Left hindlimb (tissue), 1 donor: ENCODE measurements at places on chromosomes 7 and 10.
A peak's percentile ranks its signal among the peaks of the same experiment; 100 is the strongest.

DNA sequence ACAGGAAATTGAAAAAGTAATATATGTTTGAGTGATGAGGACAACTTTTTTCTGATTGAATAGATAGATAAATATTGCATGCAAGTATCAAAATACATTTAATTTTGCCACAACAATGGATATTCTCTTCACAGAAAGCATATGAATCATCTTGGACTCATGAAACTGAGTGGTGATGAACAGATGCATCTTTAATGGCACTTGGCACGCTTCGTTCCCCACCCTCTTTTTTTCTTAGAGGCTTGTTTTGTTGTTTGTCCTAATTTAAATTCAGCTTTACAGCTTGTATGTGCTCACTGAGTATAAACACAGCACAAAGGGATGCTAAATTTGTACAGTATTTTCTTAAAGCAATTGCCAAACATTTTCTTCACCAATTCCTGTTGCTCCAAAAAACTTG, 145.0 kb upstream of the YAE1 start:
- no peak for DNase-seq

- DNase-seq = no peak
Measured at GRCh38 chr10:16843252-16843870, 26.1 kb upstream of the RSU1 start.

- no peak for DNase-seq
Measured at GRCh38 chr10:15096661-15097010, 519 bp upstream of the RPP38 start.

- DNase-seq = no peak
Measured at GRCh38 chr10:131621784-131622624, 278.8 kb upstream of the PPP2R2D start.

- DNase-seq = no peak
Measured at GRCh38 chr7:27032839-27033238, 63.0 kb downstream of the HOXA1 start.

DNA sequence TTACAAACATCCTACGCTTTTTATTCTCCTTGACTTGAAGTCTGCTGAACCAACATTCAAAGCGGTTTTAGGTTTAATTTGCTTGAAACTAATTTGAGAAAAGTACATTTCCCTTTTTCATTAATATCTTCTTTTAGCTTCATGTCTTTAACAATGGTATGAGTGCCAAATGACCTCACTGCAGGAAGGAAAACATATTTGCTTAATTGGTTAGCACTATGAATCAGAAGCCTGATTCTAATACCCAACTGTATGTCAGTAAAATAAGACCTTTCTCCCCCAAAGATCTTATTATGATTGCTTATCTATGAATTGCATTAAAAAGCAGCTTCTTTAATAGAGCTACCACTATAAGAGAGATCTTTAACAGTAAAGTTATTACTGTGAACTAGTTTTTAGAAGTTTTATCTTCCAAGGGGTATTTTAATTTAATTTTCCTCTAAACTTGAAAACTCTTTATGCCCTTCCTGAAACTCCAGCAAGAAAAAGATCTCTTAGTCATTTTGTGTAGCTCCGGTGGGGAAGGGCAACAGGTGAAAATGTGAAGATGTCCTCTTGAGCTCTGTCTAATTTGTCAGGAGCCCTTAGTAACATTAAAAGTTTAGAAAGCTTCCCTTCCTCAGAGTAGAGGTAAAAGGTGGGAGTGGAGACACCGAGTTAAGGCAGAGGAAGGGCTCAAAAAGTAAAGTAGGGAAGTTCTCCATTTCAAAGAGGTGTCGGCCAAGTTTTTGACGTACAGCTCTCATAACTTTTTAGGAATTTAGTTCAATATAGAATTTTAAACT, 6.1 kb downstream of the COL1A2 start:
- DNase-seq = no peak

DNA sequence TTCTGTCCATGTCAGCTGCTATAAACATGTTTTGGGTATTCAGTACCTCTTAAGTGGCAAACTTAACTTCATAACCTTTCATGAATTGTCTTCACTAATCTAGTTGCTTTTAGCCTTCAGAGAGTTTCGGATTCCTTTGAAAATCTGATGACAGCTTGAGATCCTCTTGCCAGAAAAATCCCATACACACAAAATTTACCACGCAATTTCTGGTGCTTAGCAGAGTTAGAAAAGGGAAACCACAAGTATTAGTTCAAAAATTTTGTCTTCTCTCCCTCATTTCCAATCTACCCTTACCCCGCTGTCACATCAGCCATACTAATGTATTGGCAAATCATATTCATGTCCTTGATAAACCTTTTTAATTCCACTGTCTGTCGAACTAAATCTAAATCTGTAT, 72.7 kb upstream of the TMEM106B start:
- DNase-seq = no peak

- DNase-seq = no peak
Measured at GRCh38 chr7:27992097-27992496, 188.5 kb downstream of the JAZF1 start.

GRCh38 chr7:24704311-24704710, 53.0 kb downstream of the GSDME start:
- DNase-seq = no peak

- no peak for DNase-seq
Measured at GRCh38 chr10:34320265-34320664, 494.8 kb downstream of the PARD3 start.

DNA sequence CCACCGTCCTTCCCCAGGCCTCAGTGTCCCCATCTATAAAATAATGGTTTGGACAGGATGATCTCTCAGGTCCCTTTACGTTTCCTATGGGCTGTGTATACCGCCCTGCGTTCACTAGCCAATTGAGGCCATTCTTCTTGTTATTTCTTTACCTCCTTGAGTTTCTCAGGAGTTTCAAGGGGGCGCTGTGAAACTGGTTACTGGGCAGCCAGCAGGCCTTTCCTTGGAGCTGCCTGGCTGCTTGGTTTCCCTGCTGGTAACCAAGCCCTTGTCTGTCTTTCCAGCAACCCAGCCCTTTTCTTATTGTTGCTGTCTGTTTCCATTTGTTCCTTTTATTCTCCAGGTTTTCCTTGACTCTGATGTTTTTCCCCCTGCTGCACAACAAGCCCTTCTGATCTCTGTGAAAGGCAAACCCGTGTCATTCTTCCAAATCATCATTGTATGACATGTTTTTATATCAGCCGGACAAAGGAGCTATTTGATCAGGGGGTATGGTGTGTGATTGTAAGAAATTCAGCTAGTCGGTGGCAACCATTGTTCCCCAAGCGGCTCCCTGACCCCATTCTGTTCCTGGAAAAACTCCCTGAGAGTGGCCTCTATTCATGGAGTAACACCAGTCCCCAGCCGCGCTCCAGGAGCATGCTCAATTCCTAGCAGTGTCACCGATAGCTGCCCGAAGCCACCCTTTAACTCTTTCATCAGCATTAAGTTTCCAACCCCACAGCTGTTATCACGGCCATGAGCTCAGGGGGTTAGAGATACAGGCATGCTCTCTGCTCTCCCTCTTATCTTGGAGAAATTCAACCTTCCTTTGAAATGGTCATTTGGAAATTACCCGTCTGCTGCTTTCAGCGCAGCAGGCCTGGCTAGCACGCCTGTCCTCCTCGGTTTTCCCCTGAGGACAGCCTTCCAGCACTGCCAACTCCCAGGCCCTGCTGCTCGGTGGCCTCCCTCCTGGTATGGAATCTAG, 26.6 kb downstream of the FGF8 start:
- DNase-seq = no peak

DNA sequence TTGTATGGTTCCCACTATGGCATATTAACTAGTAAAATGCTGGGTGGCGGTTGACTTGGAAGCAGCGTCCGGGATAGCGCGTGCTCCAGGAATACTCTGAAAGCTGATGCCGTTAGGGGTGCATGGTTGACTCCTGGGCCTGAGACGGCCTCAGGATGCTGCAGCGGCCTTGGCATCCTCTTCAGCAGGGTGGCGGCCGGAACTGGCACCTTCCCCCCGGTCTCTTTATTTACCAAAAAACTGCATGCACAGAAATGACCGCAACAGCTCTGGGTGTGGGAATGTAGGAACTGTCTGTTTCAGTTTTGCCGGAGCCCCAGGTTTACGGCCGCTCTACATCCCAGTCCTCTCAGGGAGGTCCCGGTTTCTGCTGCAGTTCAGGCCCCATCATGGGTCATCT, 28.8 kb downstream of the PFKP start:
- DNase-seq = no peak

DNA sequence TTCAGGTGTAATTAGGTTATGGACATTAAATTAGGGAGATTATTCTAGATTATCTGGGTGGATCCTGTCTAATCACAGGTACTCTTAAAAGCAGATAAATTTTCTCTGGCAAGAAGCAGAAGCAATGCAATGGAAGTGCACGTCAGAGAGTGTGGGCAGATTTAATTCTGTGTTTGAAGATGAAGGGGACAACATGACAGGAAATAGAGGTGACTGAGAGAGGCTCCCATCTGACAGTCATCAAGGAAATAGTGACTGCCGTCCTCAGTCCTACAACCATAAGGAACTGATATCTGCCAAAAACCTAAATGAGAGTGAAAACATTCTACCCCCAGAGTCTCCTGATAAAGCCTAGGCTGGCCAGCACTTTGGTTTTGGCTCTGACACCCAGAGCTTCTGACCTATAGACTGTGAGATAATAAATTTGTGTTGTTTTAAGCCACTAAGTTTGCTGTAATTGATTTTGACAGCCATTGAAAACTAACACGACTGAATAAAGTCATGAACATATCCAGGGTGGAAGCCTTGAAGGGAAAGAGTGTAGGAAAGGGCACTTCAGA, 30.5 kb upstream of the DDX50 start:
- no peak for DNase-seq

GRCh38 chr10:55019439-55019838, 218.4 kb upstream of the PCDH15 start:
- no peak for DNase-seq

- no peak for DNase-seq
Measured at GRCh38 chr10:44950326-44951225, 9.0 kb upstream of the RASSF4 start.

DNA sequence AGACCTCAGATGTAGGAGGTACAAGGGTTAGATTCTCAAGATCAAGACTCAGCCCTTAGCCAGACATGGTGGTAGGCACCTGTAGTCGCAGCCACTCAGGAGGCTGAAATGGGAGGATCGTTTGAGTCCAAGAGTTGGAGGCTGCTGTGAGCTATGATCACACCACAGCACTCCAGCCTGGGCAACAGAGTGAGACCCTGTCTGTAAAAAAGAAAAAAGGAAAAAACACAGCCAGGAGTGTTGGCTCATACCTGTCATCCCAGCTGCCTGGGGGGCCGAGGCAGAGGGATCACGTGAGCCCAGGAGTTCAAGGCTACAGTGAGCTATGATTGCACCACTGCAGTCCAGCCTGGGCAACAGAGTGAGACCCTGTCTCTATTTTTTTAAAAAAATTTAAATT, 69.3 kb downstream of the GTF2IRD1 start:
- no peak for DNase-seq

DNA sequence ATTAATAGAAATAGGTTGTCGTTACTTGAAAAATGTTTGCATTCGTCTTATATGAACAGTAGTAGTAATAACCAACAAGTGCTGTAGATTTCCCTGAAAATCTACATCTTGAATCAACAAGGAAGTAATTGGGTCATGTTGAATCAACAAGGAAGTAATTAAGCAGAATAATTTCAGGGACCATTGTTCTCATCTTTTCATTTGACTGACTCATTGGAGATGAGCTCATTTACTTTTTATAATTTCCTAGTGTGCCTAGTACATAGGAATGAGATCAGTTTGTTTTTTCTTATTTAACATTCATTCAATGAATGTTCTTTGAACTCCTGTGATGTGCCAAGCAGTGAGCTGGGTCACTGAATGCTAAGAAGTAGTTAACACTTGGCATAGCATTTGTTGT, 8.2 kb downstream of the CLDN12 start:
- DNase-seq = no peak

DNA sequence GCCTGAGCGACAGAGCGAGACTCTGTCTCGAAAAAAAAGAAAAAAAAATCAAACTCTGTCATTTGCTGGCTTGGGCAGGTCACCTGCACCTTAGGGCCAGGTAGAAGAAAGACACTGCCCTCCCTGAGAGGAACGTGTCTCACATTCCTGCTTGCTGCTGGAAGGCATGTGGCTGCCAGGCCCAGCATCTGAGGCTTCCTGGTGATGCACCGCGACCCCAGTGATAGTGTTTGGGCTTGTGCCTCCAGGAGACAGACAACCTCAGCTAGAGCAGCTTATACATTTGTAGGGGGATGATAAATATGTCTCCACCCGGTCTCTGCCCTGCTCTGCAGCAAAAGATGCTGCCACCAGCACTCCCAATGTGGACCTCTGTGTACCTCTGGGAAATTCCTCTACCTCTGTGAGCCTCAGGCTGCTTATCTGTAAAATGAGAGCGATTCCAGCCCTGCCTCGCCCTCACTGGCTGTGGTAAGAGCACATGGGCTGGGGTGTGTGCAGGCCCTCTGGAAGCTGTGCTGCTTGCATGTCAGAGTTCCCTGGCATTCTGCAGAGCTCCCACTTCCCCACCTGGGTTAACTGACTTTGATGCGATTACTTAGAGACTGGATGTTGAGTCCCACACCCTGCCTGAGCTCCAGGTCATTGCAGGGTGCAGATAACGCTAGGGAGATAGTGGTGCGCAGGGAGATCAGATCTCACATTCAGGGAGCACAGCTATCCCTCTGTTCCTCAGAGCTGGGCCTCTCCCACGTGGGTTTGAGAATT, 19.9 kb downstream of the SLC29A3 start:
- DNase-seq = no peak

DNA sequence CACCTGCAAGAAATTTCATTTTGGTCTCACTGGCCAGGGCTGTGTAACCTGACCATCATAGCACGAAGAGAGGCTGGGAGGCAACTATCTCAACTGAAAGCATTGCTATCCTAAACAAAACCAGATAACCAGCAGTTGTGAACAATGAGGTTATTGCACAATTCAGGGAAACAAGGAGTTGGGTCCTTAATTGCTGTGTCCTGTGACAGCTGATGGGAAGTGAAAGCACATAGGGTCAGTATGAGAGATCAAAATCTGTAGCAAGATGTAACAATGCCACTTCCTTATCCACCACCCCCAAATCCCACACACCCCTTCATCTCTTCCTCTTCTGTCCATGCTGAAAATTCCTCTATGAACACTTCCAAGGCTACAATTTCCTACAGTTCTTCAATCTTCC, 80.2 kb downstream of the HTR7 start:
- no peak for DNase-seq

GRCh38 chr7:81232084-81232799, 313.4 kb upstream of the SEMA3C start:
- peak; percentile 72 for DNase-seq

DNA sequence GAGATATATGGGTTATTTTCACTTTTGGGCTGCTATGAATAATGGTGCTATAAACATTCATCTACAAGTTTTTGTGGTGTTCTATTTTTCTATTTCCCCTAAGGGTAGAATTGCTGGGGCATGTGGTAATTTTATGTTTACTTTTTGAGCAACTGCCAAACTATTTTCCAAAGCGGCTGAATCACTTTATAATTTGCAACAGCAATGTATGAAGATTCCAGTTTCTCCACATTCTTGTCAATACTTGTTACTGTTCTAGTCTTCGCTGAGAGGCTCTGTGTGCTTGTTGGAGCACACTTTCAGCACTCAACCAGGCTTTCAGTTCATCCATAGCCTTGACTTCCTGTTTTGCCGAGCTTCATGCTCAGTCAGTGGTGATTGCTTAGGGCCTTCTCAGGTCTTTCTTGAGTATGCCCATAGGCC, 39.0 kb downstream of the ADK start:
- DNase-seq = no peak

GRCh38 chr7:17654940-17655339, 285.4 kb downstream of the SNX13 start:
- no peak for DNase-seq
